Activated CD8-positive, alpha-beta memory T cell treated with anti-CD3 and anti-CD28 coated beads for 1 hour (primary cell): ENCODE measurements at places on chromosomes 5 and 9.

GRCh38 chr5:180069589-180070247 lies 1.8 kb downstream of the RNF130 start:
- DNase-seq = no peak

DNA sequence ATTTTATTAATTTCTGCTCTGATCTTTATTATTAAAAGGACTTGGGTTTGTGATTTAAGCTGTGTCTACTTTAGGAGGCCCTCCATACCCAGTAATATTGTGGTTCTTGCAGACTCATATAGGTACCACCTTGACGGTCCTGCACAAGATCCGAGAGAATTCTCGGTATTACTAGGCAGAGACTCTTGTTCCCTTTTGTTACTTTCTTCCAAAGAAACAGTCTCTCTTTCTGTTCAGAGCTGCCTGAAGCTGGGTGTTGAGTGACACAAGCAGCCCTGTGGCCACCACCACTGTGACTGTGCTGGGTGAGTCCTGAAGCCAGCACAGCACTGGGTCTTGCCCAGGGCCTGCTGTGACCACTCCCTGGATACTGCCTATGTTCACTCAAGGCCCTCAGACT lies 666.6 kb downstream of the SEMA5A start:
- DNase-seq = no peak

DNA sequence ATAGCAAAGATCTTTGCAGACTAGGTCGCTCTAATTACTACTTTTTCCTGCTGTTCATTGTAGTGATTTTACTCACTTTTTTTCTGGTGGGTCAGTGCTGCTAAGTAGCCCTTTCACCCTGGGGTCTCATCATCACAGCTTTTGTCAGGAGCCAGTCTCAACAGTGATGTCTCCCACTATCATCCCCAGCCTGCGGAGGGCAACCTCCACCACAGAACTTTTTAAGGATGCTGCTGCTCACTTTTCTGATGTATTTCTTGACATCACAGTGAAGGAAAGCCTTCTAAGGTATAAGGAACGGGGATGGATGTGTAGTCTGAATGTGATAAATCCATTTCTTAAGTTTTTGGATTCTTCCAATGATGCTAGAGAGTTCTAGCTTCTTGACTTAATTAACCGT lies 242.5 kb upstream of the RIOK2 start:
- DNase-seq = no peak

DNA sequence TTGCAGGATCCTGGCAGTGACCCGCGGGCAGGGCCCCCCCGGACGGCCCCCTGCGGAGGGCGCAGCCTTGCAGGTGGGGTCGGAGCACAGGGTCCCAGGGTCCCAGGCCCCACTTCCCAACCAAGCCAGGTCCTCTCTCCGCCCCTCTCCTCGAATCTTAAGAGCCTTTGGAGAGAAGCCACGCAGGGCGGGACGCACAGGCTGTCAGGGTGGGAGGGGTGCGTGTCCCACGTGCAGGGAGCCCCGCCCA lies 18.4 kb upstream of the EGFL7 start:
- DNase-seq = no peak

GRCh38 chr5:112125903-112126302 lies 293.2 kb downstream of the EPB41L4A start:
- DNase-seq = no peak

- DNase-seq = no peak
Observed at GRCh38 chr9:114732823-114733222, 50.8 kb upstream of the TEX48 start.

DNA sequence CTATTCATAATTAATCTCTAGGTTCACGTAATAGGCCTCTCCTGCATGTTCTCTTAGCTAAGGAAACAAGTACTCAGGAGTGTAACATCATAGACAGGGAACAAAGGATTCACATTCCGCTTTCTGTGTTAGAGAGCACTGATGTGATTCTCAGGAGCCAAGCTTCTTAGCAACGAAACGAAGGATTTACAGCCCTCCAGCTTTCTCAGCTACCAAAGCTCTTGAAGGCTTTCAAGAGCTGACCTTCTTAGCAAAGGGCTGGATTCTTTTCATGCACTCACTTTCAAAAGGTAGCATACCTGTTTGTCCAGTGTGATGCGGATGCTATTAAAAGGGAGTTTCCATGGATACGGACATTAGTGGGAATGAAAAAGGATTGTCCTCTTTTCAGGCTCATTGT lies 107.4 kb downstream of the TUSC1 start:
- no peak for DNase-seq

DNA sequence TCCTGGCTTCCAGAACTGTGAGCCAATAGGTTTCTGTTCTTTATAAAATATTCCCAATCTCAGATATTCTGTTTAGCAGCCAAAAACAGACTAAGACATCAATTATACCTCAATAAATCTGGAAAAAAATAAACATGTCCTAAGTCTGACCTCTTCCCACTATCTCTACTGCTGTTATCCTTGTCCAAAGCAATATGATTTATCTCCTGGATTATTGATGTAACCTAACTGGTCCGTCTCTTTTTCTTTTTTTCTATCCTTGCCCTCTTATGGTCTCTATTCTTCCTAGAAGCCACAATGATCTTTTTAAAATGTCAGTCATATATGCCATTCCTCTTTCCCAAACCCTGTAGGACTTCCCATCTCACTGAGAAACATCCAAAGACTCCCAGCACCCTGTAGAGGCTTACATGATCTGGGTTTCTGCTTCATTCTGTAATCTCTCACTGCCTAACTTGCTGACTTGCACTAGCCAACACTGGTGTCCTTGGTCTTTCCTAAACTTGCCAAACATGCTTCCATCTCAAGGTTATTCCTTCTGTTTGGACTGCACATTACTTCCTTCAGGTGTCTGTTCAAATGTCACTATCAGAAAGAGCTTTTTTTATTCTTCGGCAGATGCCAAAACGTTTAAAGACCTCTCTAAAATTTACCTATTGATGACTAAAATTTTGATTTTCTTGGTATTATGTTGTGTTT lies 13.1 kb downstream of the FOCAD start:
- DNase-seq = no peak

GRCh38 chr9:22030101-22030598 lies 21.0 kb upstream of the CDKN2B start:
- DNase-seq = no peak

GRCh38 chr5:14292766-14293658 lies 149.9 kb downstream of the TRIO start:
- DNase-seq = no peak

GRCh38 chr9:110188991-110189390 lies 19.0 kb downstream of the C9orf152 start:
- no peak for DNase-seq

GRCh38 chr5:138257583-138257982 lies 16.8 kb downstream of the GFRA3 start:
- DNase-seq = no peak

DNA sequence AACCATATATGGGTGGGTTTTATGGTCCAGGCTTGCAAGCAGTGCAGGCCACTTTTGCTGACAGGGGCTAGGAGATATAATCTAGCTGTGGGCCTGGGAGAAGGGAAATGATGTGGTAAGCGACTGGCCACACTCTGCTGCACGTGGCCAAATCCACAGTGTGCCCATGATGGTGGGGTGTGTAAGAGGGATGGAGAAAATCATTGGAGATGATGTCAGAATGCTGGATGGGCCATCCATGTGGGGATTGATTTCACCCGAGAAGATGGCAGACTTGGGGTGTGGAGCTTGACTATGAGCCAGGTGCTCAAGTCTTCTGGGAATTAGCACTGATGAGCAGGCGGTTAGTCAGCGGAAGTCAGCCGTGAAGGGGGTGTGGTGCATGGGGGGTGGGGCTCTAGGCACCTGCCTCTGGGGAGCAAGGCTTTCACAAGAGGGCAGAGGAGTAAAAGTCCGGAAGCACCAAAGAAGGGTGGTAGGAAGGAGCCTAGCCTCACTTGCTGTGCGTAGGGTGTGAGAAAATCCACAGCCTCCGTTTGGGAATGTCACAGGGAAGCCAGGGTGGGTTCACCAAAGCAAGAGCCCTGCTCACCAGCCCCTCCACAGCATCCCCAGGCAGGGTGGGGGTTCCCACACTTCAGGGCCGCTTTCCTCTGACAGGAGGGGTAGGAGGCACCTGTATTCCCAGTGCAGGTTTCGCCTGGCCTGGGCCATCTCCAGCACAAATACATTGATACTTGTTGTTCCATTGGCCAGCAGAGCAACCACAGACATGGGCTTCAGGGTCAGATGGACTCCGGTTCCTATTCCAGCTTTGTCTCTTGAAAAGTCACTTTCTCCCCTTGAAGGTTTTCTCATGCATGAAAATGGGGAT lies 44.5 kb upstream of the ANGPTL2 start:
- DNase-seq = no peak

- DNase-seq = no peak
Observed at GRCh38 chr5:106940986-106941385, 729.8 kb downstream of the EFNA5 start.

DNA sequence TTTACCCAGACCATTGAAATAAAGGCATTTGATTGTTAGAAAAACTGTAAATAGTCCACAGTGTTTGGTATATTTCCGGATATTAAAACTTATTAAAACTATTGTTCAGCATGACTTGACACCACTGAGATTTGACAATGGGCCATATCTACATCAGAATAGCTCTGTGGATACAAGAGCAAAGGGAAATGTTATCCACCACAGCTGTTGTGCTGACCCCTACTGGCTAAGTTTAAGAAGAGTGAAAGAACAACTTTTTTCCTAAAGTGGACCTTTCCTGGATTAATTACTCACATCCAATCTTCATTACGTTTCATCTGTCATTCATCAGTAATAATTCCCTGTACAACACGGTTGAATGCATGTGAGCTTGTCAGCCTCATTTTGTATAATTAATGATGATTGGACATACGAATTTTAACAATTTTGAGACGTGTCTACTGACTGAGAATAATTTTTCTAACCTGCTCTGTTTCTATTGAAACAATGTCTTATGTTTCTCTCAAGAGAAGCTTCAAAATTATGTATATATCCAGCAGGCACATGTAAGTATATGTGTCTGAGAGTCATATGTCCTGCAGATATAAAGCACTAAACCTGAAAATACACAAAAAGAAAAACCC lies 1952.6 kb downstream of the MAT2B start:
- DNase-seq = no peak

GRCh38 chr9:21993893-21994555 lies at the start of gene CDKN2A:
Gene CDKN2A, minus strand, starts transcription at chr9:21994392.
- DNase-seq = no peak

DNA sequence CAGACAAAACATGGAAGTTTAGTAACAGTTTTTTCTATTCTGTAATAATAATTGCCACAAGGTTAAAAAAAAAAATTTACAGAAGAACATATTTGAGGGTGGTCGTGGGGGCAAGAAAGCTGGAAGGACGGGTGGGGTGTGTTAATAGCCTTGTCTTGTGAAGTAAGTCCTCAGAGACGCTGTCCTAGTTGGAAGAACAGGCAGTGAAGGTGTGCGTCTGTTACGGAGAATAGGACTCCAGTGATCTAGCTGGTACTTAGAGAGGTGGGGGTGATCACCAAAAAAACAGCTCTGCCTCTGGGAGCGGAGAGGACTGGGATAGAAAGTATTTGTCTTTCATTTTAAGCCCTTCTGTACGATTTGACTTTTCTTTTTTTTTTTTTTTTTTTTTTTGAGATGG lies 17.7 kb downstream of the ABL1 start:
- DNase-seq = no peak

- no peak for DNase-seq
Observed at GRCh38 chr5:69343083-69343482, 10.5 kb upstream of the CCDC125 start.

GRCh38 chr5:145385276-145385675 lies 449.9 kb downstream of the PRELID2 start:
- no peak for DNase-seq

- no peak for DNase-seq
Observed at GRCh38 chr9:127557466-127557869, 54.6 kb upstream of the STXBP1 start.

DNA sequence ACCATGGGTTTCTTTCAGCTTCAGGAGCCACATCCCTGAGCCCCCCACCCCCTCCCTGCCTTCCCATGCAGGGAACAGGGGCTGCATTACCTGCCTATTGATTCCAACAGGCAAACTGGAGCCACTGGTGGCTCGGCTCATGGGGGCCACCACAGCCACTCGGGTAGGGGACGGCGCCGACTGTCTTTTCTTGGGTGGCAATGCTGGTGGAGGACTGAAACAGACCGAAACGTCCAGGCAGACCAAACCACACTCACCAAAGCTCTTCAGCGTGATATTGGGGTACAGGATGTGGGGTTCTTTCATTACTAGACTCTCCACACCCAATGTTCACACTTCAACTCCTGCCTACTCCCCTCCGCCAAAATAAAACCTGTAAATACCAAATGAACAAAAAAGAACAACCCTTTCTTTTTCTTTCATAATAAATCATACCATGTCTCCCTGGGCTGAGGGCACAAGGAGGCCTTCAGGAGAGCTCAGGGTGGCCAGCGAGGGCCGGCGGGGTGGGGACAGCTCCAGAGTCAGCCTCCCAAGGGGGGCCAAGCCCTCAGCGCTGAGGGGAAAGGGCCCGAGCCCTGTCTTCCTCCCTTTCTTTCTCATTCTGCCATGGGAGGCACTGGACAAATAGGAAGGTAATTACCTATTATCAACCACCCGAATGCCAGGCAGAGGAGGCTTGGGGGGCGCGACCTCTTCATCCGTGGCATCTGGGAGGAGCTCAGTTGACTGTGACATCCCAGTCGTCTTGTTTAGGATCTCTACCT lies 83.3 kb downstream of the PRRT1B start:
- no peak for DNase-seq

- no peak for DNase-seq
Observed at GRCh38 chr9:97984188-97985057, 1.3 kb downstream of the ANP32B start.

DNA sequence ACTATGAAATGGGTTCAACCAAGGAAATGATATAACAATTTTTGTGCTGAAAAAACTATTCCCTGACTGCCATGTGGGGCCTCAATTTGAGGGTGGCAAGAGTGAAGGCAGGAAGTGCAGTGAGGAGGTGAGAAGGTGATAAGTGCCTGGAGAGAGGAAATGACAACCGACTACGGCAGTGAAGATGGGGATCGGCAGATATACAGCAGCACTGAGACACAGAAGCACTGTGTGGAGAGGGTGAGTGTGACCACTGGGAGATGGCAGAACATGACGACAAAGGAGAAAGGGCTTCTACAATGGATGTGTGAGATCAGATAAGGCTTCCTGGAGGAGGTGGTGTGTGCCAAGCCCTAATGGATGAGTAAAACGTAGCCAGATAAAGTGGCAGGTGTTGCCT lies 271.8 kb downstream of the TRIM32 start:
- DNase-seq = no peak

DNA sequence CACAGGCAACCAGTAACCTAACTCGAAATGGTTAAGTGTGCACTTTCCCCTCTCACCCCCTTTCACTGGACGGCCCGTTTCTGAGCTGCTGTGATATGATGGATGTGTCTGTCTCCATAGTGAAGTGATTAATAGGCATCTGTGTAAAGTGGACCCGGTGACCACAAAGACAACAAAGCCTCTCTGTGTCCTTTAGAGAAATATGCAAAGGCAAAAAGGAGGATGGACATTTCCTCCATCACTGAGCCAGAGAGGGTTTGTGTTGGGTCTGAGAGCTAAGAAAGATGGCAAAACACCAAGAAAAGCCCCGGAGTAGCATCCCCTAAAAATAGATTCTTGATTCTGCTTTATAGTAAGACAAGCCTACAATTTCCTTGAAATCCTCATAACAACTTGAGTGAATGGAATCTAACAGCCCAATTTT lies 120.6 kb downstream of the SEMA6A start:
- no peak for DNase-seq

- no peak for DNase-seq
Observed at GRCh38 chr5:102600964-102601363, 102.2 kb upstream of the SLCO6A1 start.
